CD4-positive, alpha-beta T cell treated with Interleukin-21 for 1 hour (primary cell): ENCODE measurements at places on chromosomes 7 and 10.

DNA sequence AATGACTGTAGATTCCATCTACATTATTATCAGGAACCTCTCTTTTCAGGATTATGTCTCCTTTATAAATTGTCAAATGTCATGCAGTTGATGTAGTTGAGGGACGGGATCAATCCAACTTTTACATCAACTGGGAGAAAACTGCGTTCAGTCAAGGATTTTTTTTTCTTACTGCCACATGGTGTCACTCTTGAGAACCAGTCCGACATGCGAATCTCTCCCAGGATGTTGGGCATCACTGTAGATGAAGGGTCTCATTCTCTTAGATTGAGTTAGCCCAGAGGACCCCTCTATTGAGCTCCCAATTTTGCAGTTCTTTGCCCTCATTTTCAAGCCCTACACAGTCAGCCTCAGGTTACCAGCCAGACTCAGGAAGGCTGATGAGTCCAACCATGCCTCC lies 120.3 kb upstream of the PTPRZ1 start:
- no peak for DNase-seq

- no peak for DNase-seq
These were observed 12.5 kb upstream of the PFKP start for GRCh38 chr10:3054851-3055199.

DNA sequence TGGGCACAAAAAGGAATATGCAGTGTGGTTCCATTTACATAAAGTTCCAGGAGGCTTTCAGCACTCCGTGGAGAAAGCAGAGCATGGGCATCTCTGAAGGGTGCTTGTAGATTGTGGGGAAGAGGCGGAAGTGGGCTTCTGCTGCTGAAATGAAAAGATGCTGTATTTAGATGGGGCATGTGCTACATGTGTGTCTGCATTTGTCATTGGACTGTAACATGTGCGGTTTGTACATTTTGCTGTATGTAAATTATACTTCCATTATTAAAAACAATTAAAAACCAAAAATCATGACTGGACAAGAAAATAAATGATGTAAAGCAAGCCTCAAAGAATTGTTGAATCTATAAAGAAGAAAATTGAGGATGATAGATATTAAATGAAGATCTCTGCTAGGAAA lies 334.0 kb downstream of the WDR37 start:
- no peak for DNase-seq

- no peak for DNase-seq
These were observed 1.3 kb downstream of the CTTNBP2 start for GRCh38 chr7:117871778-117872538.

DNA sequence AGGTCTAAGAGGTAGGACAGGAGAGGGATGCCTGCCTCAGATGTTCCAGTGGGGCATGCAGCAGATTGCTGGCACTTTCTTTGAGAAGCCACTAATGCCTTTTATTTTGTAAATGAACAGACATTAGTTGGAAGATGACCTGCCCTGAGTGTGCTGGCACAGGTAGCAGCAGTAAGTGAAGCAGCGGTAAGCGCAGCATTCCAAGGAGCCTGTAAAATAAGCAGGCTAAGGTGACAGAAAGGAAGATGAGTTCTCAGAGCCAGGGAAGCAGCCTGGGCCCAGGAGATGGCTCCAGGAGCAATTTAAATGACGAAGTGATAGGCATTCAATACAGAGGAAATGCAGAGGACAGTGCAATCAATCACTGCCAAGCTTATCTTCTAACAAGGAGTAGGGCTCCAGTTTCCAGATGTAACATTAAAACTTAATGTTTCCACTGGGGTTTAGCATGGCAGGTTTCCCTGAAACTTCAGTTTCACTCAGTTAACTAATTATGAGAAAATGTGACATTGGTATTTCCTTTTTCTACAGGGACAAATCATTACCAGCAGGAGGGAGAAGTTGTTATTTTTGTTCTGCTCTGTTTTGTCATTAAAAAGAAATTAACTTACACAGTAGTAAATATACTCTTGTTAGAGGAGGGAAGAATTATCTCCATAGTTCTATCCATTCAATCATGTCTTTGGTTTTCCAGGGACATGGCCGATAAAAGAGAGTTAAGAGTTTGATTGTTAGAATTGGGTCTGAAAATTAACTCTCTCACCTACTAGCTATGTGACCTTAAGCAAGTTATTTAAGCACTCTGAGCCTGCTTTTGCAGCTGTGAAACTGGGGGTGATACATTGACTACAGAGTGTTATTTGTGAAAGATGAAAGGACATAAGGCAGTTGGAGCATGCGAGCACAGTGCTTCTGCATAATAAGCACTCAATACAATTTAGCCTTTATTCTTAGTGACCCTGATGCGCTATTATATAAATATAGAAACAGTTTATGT lies 96.6 kb upstream of the PTN start:
- no peak for DNase-seq

GRCh38 chr10:80444646-80445319 lies 9.3 kb upstream of the TSPAN14 start:
- peak; percentile 81 for DNase-seq

DNA sequence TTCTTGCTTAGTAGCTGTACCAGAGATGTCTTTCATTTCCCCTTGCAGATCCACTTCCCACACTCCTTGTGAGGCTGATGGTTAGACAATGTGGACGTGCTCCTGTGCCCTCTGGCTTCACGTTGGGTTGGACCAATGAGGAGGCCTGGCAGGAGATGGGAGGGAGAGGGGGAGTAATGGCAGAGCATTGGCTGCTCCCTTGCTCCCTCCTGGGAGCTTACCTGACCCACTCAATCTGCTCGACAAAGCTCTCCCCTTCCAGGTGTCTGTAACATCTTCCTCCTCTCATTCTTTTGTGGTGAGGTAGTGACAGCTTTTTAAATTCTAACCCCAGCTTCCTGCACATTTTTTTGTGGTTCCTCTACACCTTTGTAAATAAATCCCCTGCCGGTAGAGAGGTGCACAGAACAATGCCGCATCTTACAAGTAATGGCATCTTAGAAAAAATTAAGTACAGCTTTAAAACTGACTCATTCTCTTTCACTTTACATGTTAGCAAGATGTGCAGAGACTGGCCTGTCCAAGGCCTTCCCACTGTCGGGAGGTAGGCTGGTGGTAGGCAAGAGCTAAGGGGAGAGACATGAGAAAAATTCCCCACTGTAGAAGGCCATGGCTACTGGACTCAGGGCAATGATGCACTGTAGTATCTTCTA lies 134.3 kb downstream of the HTR7 start:
- no peak for DNase-seq

GRCh38 chr10:119378737-119379067 lies 163.8 kb downstream of the RGS10 start:
- DNase-seq = no peak
